Esophagus muscularis mucosa (tissue), 4 donors: ENCODE measurements at places on chromosomes 2 and 18. TPM values are rescaled to one million over a fixed set of nuclear protein-coding genes. Genes with fewer than 3 reads are reported as not detected.

- DNase-seq: no peak
Observed at GRCh38 chr2:85449214-85449588, 30.7 kb downstream of the SH2D6 start.

C2orf80 gene
- not detected for total RNA-seq

GRCh38 chr2:172173174-172173706, 70.5 kb upstream of the DLX2 start:
- no peak for DNase-seq

GRCh38 chr2:128835342-128835855, 516.7 kb upstream of the HS6ST1 start:
- peak; percentile 82 for DNase-seq

DNA sequence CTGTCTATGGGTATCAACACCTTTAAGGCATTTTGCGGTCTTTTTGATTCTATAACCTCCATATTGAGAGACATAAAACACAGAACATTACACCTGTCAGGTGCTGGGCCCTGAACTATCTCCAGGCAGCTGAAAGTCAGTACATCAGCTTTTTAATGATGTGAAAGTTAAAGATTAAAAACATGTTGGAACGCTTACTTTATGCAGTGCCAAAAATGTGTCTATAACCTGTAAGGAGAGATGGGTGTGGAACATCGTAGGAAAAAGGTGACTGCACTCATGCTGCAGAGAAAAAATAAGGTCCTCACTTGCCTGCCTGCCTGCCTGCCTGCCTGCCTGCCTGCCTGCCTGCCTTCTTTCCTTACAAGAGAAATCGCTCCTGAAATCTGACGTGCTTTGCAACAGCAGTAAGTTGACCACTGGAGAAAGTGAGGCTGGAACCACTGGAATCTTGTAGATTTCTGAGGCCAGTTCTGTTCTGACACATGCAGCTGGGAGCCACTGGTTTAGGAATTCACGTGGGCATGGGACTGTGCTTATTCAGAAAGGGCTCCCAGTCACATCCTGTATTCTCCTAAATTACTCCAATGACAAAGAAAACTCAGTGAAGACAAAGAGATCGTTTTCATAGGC, 34.1 kb downstream of the BCL11A start:
- DNase-seq: no peak

GPR35 gene
- 1.8 TPM for total RNA-seq

- no peak for DNase-seq
Observed at GRCh38 chr2:85933753-85934594, 45.2 kb upstream of the ST3GAL5 start.

DNA sequence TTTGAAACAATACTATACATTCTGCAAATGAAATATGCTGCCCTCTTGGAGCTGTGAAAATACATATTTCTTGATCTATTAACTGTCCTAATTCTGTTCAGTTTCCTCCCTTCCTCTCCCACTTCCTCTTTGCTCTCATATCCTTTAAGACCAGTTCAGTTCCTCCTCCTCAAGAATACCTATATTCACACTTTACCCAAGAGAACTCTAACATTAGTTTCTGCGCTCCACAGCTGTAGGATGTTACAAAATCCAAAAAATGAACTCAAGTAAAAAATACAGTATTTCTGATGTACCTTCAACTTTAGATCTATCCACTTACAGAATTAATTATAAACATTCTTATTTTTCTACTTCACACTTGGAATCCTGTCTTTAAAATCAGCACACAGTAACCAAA, 5.4 kb downstream of the ITSN2 start:
- no peak for DNase-seq
